Brain (organoid and tissue), 16 donors: ENCODE measurements at places on chromosomes 7 and 10. TPM values are rescaled to one million over a fixed set of nuclear protein-coding genes. Genes with fewer than 3 reads are reported as not detected.

Gene ERV3-1
- polyA plus RNA-seq = 13.5 TPM

Gene LRIT1
- polyA plus RNA-seq = not detected

Gene MYO1G
- 0.17 TPM for polyA plus RNA-seq

Gene NCOA4
- 76.5 TPM for polyA plus RNA-seq

Gene PTF1A
- polyA plus RNA-seq = not detected

Gene SPDYE2
- polyA plus RNA-seq = not detected

Gene MOGAT3
- not detected for polyA plus RNA-seq

Gene OR6V1
- polyA plus RNA-seq = not detected

Gene SLC18A2
- polyA plus RNA-seq = 10.3 TPM

Gene NUDT5
- polyA plus RNA-seq = 101 TPM

GRCh38 chr7:148058092-148058491, 532.5 kb upstream of the C7orf33 start:
- DNase-seq = peak; percentile 47

- no peak for DNase-seq
These were observed 172.7 kb upstream of the TMEM229A start for GRCh38 chr7:124205526-124205925.

DNA sequence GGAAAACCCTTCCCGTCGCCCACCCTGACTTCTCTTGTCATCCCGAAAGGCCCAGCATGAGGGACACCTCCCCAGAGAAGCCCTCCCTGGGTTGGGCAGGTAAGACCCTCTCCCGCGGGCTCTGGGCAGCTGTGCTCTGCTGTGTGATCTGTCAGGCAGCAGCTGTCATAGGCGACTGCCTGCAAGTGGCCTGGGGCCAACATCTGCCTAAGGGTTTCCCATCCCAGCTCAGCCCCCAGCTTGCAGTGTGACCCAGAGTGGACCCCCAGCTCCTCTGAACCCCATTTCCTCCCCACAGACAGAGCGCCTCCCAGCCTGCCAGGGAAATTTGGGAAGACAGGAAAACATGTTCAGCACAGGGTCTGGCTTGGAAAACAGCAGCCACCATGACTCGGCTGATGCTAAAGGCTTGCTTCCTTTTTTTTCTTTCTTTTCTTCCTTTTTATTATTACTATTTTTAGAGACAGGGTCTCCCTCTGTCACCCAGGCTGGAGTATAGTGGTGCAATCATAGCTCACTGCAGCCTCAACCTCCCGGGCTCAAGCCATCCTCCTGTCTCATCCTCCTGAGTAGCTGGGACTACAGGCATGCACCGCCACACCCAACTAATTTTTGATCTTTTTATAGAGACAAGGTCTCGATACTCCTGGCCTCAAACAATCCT, 18.3 kb upstream of the TNRC18 start:
- DNase-seq = no peak

DNA sequence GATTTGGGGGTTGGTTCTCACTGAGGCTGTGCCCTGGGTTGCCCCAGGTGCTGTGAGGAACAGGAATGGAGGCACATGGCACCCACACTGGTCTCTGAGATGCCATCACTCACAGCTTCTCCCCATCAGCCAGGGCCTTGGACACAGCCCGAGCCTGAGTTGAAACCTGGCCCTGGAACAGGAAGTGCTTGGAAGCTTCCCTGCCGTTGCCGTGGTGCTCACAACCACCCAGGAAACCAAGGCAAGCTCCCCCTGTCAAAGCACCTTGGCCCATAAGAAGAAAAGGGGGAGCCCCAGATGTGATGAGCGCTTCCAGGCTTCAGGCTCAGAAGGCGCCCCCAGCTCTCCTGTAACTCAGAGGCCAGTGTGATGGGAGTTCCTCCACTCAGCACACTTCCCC, at the start of gene BTBD16:
BTBD16 (plus strand) TSS at position 221 of the 400 bp plus-strand sequence. CDS start 3,786 bp downstream, outside the sequence.
- DNase-seq = no peak

DNA sequence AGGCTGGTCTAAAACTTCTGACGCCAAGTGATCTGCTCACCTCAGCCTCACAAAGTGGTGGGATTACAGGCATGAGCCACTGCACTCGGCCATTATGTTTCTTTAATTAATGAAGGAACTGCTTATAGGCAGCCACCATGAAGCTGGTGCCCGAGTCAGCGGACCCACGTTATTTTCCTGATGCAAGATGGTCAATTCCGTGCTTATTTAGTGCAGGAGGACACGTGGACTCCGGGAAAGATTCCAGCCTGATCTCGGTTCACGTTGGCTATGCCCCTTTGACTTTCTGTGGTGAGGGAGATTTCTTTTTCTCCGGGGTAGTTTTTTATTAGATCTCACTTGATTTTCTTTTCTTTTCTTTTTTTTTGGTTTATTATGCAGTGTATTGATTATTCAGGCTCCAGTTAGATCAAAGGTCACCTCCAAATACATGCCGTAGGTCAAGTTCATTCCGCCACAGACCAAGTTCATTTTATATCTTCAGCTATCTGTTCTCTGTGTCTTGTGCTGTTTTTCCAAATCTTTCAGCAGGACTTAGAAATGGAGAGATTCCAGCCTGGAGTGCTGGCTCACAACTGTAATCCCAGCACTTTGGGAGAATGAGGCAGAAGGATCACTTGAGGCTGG, 8.3 kb downstream of the CAMK1D start:
- no peak for DNase-seq

DNA sequence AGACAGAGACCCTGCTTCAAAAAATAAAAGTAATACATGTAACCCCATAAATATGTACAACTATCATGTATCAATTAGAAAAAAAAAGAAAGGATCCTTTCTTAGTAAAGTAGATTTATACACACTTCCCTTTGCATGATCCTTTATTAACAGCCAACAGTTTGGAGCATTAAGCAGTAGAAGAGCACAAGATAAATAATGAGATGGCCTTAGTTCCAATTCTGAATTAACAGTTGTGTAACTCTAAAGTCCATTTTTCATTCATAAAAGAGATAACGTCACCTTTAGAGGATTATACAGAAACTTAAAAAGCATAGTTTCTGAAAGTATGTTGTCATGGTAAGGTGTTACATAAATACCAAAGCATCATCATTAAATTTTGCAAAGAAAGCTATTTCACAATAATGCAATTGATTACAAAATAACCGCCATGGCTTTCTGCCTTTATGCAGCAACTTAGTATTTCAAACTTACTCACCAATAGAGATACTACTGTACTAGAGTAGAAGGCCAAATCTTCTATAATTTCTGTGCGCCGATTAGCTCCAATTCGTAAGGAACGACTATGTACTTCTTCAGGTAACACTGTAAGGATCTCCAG, 40.3 kb downstream of the TNPO3 start:
- DNase-seq = no peak

DNA sequence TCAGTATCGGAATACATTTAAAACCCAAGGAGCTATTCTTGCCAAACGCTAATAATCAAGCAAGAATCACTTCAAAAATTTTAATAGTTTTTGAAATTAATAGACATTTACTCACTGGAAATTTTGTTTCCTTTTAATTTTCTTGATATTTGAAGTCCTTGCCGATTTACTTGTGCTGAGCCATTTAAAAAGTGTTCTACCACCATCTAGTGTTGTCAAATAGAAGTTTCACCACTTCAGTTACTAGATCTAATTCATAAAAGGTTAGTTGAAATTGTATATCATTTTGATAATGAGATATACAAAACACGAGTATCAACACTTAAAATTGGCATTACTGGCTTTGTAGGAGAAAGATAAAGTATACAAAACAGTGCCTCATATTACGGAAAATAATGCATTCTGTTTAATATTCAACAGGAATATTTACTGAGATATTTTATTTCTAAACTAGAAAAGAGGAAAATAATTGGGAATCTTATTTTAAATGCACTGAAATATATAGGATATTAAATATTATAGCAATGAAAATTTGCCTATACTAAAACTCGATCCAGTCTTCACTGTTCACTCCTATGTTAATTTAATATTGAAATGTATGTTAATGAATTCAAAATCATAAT, 664.8 kb upstream of the SEMA3D start:
- peak; percentile 74 for DNase-seq

DNA sequence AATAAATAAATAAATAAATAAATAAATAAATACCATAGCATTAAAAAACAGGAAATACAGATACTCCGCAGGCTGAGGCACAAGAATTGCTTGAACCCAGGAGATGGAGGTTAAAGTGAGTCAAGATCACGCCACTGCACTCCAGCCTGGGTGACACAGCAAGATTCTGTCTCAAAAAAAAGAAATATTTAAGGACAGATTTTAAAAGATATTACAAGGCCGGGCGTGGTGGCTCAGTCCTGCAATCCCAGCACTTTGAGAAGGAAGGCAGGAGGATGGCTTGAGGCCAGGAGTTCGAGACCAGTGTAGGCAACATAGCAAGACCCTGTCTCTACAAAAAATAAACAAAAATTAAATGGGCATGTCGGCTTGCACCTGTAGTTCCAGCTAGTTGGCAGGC, 17.5 kb upstream of the SNX8 start:
- DNase-seq = no peak

DNA sequence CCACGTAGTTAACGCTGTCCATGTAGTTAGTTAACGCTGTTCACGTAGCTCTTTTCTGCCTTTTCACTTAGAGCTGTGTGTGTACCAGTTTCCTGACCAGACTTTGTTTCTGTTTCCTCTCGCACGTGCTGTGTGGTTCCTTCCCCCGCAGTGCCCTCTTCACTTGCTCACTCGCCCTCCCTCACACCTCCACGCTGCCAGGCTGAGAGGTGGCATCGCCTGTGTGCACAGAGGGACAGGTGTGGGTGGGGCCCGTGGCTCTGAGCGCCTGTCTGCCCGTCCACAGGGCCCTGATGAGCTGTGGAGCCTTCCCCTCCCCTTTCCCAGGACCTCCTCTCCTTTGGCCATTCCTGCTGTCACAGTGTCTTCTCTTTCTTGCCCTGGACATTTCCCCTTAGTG, 30.6 kb downstream of the WDR37 start:
- DNase-seq = no peak

- DNase-seq = peak; percentile 69
These were observed 28.2 kb downstream of the PUS7 start for GRCh38 chr7:105493923-105494315.

DNA sequence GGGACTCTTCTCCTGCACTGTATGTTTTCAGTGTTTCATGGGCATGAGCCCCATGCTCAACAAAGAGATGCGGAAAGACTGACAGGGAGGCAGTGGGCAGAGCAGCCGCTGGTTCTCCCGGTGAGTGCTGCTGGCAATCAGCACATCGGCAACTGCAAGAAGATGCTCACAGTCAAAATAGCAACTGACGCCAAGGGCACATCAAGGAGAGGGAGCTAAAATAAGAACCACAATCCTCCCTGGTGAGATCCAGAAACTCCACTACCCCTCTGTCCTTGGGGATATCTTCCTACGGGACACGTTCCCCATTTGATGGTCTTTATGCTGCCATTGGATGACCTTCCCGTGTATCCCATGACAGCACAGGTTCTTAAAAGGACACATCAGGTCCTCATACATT, 28.9 kb upstream of the SVIL start:
- no peak for DNase-seq

DNA sequence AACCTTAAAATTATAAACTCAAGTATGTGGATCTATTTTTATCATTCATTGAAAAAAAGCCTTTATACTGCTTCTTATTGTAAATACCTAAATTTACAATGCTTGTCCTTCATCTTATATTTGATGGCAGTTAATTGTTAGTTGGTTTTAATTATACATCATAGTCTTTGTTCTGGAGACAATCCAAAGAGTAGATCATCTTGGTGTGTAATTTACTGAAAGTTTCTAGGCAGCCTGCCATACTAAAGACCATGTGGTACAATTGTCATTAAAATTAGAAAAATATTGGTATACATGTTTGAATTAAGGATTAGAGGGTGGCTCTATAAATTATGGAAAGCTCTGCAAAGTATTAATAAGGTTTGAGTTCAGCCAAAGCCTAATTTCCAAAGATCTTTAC, 231.4 kb downstream of the KCND2 start:
- no peak for DNase-seq

DNA sequence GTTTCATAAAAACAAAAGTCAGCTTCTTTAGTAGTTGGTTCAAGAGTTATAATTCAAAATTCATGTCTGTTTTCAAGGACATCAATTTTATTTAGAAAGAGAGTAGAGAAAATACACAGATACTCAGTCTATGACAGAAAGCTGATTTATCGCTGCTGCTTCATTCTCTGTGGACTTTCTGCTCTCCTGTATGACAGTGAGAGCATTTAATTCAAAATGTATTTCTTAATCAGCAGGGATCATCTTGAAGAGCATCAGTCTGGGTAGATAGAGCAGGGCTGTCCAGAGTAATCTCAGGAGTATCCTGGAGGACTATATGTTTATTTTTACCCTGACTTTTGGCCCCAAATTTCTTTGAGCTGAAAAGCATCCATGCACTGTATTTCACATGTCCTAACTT, 1676.7 kb downstream of the REEP3 start:
- no peak for DNase-seq

GRCh38 chr10:488933-489215, 200.6 kb downstream of the DIP2C start:
- no peak for DNase-seq

DNA sequence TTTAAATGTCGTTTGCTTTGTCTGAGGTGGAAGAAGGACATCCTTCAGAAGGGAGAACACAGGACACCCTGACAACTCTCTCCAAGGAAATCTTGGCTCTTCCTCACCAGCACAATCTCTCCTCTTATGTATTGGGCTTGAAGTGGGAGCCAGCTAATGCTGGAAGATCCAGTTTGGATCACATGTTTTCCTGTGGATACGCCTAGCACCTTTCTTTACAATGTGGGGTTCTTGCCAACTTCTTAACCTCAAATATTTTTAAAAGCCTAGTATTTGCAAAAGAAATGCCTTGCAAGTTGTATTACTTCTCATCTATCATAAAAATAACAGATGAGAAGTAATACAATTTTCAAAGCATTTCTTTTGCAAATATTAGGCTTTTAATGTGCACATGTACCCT, 76.4 kb downstream of the FRMD4A start:
- DNase-seq = peak; percentile 39

DNA sequence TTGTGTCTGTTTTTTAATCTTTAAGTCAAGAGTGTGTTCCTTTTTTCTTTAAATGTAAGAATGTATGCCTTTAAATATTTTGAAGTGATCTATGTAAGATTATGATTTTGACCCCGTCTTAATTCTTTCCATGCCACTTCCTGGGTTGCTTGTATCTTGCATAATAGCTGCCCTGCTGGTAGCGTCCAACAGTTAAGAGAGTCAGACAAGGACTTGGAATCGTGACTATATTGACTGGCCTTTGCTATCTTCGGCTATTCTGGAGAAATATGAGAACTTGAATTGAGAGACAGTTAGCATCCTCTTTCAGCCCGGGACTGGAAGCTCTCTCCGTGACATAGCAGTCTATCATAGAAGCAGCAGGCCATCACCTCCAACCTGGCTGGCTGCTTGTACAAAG, 13.0 kb downstream of the NRP1 start:
- no peak for DNase-seq
